ENCODE measurements at places on chromosomes 11 and 22.

GRCh38 chr22:45638834-45639746 lies 32.5 kb upstream of the ATXN10 start:
- peak; percentile 55 for DNase-seq

- no peak for DNase-seq
Observed at GRCh38 chr22:36856792-36857135, 4.0 kb upstream of the NCF4 start.

GRCh38 chr11:63548178-63548577 lies 11.6 kb downstream of the PLAAT4 start:
- DNase-seq, result no peak

DNA sequence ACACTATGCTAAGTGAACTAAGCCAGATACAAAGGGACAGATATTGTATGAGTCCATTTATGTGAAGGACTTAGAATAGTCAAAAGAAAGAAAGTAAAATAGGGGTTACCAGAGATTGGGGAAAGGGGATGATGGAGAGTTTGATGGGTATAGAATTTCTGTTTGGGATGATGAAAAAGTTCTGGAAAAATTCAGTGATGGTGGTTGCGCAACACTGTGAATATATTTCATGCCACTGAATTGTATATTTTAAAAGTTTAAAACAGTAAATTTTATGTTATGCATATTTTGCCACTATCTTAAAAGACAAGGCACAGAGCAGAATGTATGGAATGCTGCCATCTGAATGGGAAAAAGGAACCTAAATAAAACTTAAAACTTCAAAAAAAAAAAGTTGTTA lies 29.2 kb downstream of the TESMIN start:
- DNase-seq, result no peak

GRCh38 chr11:8248786-8249185 lies 14.9 kb downstream of the LMO1 start:
- no peak for DNase-seq

- DNase-seq, result peak; percentile 4
Observed at GRCh38 chr11:106076171-106076918, 802 bp downstream of the KBTBD3 start.

- no peak for DNase-seq
Observed at GRCh38 chr11:76361776-76362175, 19.2 kb downstream of the THAP12 start.

GRCh38 chr22:45892681-45893461 lies 84.1 kb downstream of the WNT7B start:
- no peak for DNase-seq

GRCh38 chr11:1473011-1473628 lies 13.5 kb downstream of the MOB2 start:
- DNase-seq, result no peak

DNA sequence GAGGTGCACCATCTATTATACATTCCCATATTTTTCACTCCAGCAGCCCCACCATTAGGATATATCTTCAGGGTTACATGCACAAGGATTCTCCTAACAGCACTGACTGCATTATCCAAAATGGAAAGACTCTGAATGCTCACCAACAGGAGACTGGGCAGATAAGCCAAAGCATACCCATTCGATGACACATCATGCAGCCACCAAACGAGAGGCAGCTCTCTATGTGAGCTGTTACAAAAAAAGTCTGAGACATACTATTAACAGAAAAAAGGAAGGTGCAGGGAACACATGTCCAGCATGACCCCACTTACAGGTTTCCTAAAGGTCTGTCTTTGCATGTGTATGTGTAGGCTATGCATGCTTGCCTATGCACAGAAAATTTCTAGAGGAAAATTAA lies 12.4 kb upstream of the SERPIND1 start:
- peak; percentile 45 for DNase-seq

DNA sequence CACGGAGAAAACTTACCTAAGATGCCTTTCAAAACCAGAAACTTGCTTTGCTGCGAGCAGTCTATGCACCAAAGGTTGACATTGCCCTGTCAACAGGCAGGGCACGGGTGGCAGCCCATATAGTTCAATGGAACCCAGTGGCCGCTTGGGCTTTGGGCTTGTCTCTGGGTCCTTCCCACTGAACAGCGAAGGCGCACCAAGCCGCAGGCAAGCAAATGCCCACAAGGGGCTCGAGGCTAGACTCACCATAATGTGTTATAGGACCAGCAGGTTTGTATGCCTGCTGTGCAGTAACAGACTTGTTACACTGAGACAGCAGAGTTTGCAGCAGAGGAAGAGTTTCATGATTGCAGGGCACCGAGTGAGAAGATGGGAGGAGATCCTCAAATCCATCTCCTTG lies 20.3 kb downstream of the CLDN5 start:
- no peak for DNase-seq

DNA sequence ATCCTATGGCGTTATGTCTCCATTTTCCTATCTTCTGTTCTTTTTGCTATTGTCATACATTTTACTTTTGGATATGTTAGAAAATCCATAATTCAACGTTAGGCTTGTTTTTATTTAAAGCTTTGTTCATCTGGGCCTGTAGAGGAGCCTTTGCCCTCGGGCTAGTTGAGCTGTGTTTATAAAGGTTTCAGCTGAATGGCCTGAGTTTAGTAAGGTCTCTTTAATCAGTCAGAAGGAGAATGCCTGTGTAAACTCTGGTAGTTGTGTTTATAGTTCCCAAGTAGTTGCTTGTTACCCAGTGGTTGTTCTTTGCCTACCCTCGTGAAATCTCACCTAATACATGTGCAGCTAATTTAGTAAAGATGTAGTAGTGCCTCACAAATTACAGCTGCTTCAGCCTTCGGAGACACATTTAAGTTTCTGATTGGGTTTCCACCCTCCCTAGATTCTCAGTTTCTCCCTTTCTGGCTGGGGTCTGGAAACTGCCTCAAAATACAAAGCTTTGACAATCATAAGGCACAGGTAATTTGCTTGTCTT lies 33.1 kb downstream of the MTMR3 start:
- DNase-seq, result no peak

DNA sequence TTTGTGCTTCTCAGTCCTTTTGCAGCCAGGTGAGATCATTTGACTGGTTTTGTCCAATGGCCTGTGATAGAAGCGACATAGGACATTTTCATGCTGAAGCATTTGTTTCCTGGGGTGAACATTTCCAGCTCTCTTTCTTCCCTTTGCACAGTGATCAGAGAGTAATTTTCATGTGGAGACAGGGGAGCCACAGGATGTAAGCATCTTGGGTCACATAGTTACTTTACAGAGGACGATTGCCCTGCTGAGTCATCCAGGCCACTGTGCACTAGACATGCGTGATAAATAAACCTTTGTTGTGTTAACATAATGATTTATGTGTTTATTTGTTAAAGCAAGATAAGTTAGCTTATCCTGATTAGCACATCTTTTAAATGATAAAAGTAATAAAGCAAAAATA lies 263.5 kb upstream of the CCDC179 start:
- DNase-seq, result peak; percentile 57

DNA sequence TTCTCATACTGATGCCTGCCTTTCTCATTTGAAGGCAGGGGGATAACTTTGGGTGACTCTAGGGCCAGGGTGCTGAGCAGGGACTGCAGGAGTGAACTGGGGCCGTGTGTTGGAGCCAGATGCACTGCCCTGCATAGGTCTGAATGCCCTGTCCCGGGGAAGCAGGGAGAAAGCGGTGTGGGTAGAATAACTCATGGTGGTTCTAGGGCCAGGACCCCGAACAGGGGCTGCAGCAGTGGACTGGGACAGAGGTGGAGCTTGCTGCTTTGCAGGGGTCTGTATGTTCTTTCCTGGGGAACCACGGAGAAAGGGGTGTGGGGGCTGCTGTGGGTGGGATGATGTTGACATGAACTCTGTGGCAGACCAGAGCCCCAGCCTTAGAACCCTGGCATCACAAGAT lies 52.9 kb downstream of the GAB4 start:
- DNase-seq, result no peak

- DNase-seq, result peak; percentile 32
Observed at GRCh38 chr22:44347080-44347479, 34.3 kb upstream of the SHISAL1 start.

DNA sequence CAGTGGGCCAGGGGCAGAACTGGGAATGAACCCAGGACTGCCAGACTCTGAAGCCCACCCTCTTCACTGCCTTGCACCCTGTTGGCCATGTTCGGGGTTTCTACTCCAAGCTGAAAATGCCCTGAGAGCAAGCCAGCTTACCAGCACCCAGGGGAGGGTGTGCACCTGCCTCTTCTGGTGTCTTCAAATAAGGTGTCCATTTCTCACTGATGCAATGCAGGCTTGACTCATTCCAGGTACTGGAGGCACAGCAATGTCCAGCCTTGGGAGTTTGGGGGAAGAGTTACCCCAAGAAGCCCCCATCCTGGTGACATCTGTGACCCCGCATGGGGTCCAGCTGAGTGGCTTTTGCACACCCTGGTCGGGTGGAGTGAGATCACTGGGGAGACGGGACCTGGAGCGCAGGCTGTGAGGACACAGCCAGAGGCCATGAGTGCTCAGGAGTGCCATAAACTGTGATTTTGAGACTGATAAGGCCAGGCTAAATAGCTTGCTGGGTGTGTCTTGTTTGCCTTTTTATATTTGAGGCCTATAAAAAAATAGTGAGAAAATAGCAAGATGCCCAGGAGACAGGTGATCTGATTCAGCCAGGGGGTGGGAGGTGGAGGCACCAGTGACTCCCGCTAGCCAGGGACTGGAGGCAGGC lies 4.6 kb upstream of the CERK start:
- no peak for DNase-seq

- no peak for DNase-seq
Observed at GRCh38 chr22:22031183-22031945, 48.8 kb upstream of the TOP3B start.

DNA sequence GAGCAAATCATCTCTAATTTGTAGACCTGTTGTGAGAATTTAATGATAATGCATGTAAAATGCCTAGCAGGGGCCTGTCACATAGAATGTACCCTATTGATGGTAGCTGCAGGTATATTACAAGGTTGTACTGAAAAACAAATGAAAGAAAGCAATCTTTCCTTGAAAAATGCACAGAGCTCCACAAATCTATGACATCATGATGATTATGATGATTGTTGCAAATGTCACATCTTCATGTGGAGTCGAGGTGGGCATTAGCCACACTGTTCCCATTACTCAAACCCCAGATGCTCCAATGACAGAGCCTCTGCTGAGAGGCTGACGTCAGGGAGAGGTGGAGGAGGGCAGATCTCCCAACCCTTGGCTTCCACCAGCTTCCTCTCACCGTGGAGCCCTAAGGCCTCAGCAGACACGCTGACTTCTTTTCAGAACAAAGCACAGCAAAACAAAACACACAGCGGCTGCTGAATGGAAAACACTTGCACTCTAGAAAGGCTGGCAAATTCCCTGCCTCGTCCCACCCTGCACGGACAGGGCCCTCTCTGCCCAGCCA lies 298.3 kb downstream of the KIRREL3 start:
- peak; percentile 14 for DNase-seq

GRCh38 chr11:12973528-12974181 lies 35.5 kb upstream of the RASSF10 start:
- peak; percentile 24 for DNase-seq

GRCh38 chr11:1899090-1899489 lies 7.4 kb upstream of the PRR33 start:
- no peak for DNase-seq

DNA sequence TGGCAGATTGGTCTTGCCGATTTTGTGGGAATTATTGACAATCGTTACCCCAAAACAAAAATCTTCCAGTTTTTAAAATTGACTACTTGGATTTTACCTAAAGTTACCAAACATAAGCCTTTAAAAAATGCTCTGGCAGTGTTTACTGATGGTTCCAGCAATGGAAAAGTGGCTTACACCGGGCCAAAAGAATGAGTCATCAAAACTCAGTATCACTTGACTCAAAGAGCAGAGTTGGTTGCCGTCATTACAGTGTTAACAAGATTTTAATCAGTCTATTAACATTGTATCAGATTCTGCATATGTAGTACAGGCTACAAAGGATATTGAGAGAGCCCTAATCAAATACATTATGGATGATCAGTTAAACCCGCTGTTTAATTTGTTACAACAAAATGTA lies 37.2 kb downstream of the IGLL1 start:
- DNase-seq, result peak; percentile 50

DNA sequence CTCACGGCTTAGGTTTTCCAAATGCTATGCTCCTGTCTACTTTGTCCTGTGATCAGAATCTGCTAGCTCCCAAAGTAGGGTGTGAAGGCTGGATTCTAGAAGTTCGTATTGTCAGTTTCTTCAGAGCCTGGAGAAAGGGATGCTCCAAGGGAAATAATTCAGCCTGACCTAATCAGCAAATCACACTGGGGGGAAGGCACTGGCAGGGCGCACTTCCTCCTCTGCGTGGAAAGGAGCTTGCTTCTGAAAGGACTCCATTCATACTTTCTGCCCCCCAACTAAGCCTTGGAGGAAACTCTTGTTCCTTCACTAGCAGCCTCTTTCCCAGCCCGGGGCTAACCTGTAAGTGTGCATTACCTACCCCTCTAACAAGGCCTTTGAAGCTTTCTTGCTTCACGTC lies 165.9 kb downstream of the NAV2 start:
- no peak for DNase-seq

- DNase-seq, result no peak
Observed at GRCh38 chr11:58504232-58504631, 3.7 kb downstream of the OR5B21 start.

GRCh38 chr11:534396-535209 lies 773 bp downstream of the HRAS start:
- DNase-seq, result no peak

GRCh38 chr11:9362393-9362863 lies 22.0 kb upstream of the IPO7 start:
- no peak for DNase-seq

- DNase-seq, result no peak
Observed at GRCh38 chr11:71211631-71212030, 40.7 kb downstream of the SHANK2 start.

GRCh38 chr22:25084405-25085107 lies 115.1 kb upstream of the CRYBB3 start:
- no peak for DNase-seq

GRCh38 chr22:46071451-46072109 lies 78.7 kb upstream of the PPARA start:
- peak; percentile 90 for DNase-seq

DNA sequence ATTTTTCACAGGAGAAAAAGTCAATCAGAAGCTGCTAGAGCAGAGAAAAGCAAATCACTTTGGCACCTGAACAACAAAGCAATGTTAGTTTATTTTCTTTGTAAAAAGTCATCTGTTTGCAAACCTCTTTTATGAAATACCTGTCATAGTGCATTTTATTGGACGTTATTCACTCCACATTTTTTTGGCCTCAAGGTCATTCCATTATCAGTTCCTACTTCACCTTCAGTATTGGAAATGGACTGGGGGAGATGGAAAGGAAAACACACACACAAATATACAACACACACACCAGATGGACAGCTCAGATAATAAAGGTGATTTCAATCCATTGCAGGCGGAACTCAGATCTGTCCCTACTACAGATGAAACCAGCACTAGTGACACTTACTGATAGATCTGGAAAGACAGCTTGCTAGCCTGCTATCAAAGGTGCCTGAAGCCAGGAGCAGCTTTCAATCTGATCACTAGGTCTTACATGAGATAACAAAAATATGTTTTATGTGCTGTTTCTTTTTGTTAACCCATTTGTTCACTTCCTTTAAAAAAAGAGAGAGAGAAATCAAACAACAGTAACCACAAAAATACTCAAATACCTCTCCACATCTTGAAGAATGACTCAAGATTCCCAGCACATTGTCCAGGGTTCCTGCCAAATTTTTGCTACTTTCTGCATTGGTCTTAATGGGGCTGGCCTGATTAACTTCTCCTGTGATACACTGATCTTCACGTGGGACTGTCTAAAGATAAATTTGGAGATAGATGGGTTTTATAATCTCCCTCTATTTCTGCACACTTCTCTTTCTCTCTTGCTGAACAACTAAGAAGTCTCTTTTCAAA lies 844.3 kb upstream of the TENM4 start:
- peak; percentile 81 for DNase-seq
